ENCODE measurements at places on chromosomes 13 and 19.

DNA sequence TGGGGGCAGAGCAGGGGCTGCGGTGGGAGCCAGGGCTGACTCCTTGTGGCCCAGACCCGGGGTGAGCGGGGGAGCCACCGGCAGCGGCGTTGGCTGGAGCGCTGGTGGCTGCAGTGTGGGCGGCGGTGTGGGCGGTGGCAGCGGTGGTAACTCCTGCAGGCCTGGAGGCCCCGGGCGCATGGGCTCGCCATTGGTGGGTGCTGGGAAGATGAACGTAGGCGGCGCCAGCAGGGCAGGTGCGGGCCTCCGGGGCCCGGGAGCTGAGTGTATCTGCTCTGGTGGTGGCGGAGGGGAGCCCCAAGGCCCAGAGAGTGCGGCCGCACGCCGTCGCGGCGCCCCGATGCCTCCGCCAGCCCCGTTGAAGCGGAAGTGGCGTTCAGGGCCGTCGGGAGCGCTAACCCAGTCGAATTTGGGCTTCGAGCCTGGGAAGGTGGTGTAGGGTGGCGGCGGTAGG, 2.0 kb downstream of the GGN start:
- DNase-seq, result no peak

DNA sequence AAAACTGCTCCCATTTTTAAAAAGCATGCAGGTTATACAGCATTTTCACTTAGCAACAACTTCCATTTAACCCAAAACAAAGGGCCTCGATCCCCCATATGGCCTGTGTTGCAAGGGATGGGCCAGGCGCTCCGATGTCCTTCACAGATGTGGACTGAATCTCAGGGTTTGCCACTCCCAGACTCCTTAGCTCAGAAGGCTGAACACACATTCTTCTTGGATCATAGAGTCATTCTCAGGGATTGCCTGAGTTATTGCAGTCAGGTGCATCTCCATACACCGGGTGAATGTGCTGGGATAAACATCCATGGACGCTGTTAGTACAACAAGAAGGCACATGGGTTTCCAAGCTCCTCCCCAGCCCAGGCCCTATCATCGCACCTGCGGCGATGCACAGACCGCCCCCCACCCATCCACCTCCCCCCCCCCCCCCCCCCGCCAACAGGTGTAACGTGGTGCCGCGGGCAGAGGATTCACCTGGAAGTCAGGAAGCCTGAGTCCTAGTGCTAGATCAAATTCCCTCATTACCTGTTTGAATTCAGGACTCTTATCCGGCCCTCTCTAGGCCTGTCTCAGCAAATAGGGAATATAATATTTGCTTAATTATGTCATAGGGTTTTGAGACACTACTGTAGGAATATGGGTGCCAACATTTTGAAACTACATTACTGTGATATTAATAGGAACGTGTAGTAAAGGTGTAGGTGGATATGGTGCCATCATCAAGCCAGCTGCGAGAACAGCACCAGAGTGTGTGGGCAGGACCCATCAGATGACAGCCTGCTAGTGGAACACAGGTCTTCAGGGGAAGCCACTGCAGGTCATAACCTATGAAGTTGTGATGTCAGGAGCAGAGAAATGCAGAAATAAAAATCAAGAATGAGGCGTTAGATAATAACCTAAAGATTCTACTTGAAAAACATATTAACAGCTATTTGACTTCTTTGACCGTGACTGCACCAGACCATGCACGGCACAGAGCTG, 110.9 kb downstream of the SACS start:
- DNase-seq, result no peak

DNA sequence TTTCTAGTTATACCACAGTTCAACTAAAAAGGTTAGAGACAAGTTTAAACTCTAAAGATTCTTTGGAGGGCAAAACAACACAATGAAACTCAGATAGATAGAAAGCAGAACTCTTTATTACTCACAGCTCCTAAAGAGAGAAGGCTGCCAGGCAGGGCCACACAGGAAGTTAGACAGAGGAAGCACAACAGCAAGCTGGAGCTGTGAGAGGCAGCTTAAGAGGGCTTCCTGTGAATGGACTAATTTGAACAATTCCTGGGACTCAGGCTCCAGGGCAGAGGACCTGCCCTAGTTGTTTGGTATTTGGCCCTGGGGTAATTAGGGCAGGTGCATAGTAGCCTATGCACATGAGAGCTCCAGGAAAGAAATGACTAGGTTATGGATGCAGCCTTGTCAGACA, 803.6 kb downstream of the DIAPH3 start:
- DNase-seq, result no peak

GRCh38 chr13:112874751-112875300, 94.2 kb upstream of the MCF2L start:
- no peak for DNase-seq

- DNase-seq, result no peak
Observed at GRCh38 chr19:12721656-12722565, 1.8 kb downstream of the TNPO2 start.

GRCh38 chr13:112058519-112058873, 8.5 kb upstream of the SOX1 start:
- no peak for DNase-seq

DNA sequence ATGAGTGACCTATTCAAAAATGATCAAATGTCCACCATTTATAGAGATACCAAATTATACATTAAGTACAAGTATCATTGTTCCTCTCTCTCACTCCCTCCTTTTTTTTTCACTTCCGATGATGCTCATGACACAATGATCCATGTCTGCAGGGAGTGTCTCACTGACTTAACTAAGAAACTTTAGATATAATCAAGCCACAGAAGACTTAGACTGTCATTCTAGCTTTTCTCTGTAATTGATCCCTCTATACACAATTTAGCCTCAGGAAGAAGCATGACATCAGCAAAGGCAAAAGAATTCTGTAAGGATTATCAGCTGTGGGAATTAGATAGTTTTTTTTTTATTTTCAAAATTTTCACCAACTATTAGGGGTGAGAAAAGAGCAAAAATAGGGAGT, 734.9 kb upstream of the PCDH9 start:
- no peak for DNase-seq

- no peak for DNase-seq
Observed at GRCh38 chr19:39083599-39083982, 577 bp upstream of the ACP7 start.

DNA sequence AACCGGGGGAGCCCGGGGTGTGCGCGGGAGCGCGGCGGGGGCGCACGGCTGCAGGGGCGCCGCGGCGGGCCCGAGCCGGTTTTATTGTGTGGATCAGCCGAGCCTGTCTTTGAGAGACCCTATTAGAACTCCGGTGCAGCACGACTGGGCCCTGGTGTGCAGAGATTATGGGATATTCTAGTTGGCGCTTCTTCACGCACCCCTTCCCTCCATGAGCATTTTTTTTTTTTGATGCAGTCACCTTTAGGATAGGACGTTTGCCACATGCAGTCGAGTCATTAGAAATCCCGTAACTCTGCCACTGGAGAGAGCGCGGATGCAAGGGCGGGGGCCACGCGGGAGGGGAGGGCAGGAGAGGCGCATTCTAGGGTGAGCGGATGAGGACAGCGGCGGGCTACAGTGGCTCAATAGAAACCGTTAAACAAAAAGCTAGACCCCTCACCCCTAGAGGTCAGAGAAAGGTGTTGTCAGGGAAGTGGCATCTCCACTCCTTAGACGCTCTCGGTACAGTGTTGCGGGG, 3.7 kb downstream of the FGF9 start:
- DNase-seq, result no peak

DNA sequence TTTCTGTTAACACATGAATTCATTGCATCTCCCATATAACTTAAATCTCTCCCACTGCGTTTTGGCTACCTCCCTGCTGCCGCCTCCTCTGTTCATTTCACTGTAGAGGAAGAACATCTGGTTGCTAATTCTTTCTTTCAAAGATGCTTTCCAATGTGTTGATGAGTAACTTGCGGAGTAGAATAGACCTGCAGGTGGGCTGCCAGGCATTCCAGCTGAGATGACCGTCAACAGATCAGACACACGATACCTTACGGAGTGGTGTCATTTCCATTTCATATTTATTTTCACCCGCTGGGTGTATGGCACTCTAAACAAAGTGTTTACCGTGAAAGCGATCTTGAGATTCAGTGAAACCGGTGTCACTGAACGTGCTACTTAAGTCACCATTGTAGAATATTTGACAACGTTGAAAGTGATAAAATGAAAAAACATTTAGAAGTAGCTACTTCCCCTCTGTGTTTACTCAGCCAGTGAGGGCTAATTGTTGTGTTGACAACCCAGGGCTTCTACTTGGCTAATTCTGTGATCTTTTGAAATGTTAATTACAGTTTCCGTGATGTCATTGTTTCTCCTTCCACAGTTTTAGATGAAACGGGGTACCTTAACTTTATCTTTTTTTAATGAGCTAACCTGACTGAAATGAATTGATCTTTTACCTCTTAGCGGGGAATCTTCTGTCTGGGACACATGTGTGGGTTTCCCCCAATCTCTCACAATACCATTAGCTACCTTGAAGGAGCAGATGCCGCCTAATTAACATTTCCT, 228.5 kb upstream of the ARGLU1 start:
- DNase-seq, result no peak

GRCh38 chr13:32310134-32310706, 4.9 kb downstream of the ZAR1L start:
- no peak for DNase-seq

- no peak for DNase-seq
Observed at GRCh38 chr19:46574533-46574932, 26.6 kb upstream of the CALM3 start.

DNA sequence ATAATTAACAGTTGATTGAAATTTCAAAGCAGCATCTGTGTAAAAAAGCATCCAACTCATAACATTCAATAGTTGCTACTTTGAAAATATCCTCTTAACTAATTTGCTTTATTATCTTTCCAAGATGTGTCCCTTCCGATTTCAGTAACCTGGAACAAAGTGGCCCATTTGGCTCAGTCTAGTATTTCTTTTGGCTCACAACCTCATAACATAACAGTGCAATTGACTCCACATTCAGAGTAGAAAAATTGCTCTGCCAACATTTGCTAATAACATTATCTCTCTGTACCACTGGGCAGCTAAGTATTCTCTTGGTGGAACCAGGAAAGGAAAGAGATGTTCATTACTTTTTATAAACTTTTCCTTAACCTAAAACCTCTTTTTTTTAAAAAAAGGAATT, 571.1 kb upstream of the ARGLU1 start:
- no peak for DNase-seq

DNA sequence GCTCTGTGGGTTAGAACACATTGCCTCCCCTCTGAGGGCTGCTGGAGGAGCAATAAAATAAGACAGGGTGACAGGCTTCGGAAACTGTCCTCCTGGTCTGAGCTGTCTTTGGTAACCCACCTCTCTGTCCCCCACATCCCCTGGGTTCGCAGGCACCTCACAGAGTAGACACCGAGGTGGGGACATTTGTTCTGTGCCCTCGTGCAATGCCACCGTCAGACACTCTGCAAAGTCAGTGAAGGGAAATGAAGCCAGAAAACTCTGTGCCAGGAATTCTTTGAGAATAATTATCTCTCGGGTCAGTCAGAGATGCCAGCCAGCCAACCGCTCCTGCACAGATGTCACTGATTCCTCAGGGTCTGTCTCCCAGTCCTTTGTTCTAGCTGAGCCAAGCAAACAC, 493.6 kb downstream of the FOXO1 start:
- DNase-seq, result no peak

DNA sequence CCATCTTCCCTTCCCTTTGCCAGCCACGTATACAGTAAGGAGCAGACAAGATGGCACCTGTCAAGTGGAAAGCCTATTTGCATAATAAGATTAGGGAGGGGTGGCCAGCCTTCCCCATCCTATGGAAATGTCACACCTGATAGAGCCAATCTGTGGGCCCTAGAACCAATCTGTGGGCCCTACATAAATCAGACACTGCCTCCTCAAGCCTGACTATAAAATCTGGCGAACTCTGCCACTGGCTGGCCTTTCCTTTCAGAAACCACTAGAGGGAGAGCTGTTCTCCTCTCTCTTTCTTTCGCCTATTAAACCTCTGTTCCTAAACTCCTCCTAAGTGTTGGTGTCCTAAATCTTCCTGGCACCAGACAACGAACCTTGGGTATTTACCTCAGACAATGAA, 231.5 kb upstream of the KLHL1 start:
- DNase-seq, result no peak

- DNase-seq, result no peak
Observed at GRCh38 chr13:113226873-113227450, 17.5 kb downstream of the CUL4A start.

GRCh38 chr13:111844682-111845081, 222.3 kb upstream of the SOX1 start:
- no peak for DNase-seq

DNA sequence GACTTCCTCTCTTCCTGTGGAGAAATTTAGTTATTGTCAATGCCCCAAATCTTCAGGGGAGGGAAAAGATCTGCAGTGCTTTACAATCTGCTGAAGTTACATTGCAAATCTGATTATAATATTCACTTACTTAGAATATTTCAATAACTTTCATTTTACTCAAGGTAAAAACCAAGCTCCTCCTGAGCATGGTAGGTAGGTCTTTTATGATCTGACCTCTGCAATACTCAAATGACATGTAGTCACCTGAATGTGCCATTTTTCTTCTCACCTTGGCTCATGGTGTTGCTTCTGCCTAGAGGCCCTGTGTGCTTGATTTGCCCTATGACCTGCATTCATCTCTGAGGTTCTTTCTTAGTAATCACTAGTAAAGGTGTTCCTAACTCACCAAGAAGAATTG, 331.4 kb downstream of the HS6ST3 start:
- DNase-seq, result no peak

DNA sequence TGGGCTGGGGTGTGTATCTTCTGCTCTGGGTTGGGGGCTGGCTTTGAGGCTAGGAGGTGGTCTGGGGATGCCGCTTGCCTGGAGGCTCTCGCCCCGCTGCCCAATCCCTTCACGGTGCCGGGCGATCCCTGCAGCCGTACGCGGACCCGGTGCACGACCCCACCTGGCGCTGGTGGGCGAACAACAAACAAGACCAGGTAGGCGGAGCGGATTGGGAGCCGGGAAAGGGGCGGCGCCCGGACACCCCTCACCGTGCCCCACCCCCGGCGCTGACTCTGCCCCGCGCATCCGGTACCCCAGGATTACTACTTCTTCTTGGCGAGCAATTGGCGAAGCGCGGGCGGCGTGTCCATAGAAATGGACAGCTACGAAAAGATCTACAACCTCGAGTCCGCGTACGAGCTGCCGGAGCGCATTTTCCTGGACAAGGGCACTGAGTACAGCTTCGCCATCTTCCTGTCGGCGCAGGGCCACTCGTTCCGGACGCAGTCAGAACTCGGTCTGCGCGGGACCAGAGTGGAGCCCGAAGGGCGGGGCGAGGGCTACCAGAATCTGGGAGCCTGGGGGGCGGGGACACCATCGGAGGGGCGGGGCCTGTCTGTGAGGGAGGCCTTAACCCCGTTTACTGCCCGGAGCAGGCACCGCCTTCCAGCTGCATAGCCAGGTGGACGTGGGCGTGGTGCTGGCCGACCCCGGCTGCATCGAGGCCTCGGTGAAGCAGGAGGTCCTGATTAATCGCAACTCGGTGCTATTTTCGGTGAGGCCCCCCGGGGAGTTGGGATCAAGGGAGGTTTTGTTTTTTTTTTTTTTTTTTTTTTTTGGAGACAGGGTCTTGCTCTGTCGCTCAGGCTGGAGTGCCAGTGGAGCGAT, 12.1 kb upstream of the PSMD8 start:
- DNase-seq, result no peak

DNA sequence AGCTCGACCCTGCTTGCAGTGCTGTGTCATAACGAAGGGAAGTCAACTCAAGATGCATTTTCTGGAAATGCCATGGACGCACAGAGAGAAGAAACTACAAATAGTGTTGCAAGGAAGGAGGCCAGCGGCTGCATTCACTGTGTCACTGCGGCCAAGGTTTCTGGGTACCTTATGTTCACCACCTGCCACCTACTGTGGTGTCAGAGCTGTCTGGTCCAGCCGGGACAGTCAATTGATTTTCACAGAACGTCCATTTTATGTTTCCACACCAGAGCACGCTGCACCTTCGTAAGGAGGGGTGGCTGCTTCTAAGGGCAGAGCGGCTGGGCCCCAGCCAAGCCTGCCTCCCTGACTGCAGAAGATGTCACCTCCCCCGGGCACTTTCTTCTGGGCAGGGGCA, 17.7 kb downstream of the TSHZ3 start:
- no peak for DNase-seq

All from activated CD8-positive, alpha-beta memory T cell treated with anti-CD3 and anti-CD28 coated beads for 1 hour (primary cell).